ENCODE measurements at places on chromosomes 5 and 9.

- ATAC-seq = no peak
Observed at GRCh38 chr5:53406630-53407316, 73.7 kb upstream of the FST start.

DNA sequence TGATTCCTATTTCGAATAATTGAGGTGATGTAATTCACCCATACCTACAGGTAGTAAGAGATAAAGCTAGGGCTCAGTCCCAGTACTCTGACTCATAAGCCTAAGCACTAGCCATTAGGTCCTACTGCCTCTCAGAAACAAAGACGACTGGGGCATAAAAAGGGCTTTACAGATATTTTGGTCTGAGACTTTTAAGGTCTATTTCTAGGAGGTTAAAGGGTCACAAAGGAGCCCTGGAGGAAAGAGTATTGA, 69.8 kb downstream of the SGCD start:
- ATAC-seq = no peak

DNA sequence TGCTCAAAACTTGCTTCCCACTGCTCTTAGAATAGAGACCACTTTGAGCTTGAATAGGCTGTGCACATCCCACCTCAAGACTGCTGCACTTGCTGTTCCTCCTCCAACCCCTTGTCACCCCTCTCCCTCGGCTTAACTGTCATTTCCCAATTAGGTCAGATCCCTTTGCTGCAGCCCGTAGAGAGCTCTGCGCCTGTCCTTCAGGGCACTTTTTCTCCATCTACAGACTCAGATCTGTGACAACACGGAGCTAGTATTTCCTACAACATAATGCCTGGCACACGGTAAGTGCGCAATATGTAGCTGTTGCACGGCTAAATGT, 485 bp upstream of the HABP4 start:
- ATAC-seq = no peak

DNA sequence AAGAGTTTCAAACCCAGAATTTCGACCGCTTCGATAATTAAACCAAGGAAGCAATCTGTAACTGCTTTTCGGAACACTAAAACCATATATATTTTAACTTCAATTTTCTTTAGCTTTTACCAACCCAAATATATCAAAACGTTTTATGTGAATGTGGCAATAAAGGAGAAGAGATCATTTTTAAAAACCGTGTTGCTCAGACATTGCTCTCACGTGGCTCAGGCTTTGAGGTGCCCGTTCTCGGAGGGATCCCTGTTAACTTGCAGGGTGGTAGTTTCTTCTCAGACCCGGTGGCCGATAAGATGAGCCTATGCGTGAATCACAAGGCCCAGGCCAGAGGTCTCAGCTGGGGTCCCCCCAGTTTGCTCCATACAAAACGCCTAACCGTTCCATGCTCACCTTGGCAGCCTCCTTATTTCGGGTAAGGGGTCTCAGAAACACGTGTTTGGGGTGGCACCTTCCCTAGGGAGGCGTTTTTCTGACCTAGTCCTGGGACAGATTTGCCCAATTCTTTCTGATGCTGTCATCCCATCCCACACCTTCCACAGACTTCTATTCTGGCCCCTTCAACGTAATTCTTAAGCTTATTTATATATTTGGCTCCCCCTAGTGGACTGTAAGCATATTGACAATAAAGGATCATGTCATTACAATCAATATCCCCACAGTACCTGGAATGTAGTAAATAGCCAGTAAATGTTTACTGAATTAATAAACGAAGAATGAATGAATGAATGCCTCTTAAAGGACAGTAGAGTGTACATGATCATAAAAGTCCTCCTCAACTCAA, 48.1 kb downstream of the THBS4 start:
- peak; percentile 69 for ATAC-seq

DNA sequence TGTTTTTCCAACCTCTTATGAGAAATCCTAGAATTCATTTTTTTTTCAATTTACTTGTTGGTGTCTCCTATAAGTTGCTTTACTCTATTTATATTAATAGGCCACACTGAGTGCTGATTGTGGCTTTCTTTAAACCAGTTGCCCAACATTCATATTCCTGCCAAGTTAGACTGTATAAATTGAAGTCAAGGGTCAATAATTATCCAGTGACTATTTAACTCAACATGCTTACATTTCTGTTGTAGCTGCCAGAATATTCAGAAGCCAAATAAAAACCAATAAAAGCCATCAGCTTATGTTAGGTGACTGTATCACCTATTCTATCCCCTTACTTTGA, 169.0 kb downstream of the PTPRD start:
- ATAC-seq = no peak

DNA sequence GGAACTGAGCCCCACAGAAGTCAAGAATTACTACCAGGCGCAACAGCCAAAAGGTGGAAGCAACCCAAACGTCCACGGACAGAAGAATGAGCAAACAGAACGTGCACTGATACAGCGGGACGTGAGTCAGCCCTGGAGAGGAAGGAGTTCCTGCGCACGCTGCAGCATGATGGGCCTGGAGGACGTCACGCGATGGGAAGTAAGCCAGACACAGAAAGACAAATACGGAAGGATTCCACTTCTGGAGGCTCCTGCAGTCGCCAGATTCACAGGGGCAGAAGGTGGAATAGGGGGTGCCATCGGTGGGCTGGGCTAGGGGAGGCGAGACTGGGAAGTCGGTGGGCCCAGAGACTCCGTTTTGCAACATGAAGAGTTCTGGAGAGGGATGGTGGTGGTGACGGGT, 80.3 kb upstream of the PHYKPL start:
- no peak for ATAC-seq

- ATAC-seq = no peak
Observed at GRCh38 chr5:44862808-44863207, 54.1 kb downstream of the MRPS30 start.

DNA sequence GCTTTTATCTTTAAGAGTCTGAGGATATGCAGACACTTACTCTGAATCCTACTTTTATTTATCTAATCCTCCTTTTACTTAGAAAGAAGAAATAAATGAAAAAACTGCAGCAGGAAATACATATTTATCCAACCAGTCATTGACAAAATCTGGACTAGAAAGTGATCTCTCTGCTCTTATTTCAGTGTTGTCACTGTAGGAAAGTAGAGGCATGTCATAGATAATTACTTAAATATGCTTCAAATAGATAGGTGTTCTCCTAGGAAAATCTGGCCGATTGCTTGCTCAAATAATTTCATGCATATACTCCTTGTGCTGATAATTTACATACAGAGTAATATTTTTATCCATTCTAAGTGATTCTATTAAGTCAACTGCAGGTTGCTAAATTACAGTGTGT, 2001.9 kb upstream of the C9orf72 start:
- no peak for ATAC-seq

DNA sequence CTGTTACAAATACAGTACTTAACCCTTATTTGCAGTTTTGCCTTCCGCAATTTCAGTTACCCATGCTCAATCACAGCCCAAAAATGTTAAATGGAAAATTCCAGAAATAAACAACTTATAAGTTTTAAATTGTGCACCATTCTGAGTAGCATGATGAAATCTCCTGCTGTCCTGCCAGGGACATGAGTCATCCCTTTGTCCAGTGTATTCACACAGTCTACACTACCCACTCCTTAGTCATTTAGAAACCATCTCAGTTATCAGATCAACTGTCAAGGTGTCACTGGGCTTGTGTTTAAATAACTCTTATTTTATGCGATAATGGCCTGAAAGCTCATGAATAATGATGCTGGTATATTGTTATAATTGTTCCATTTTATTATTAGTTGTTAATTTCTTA, 95.8 kb downstream of the PLCXD3 start:
- no peak for ATAC-seq

DNA sequence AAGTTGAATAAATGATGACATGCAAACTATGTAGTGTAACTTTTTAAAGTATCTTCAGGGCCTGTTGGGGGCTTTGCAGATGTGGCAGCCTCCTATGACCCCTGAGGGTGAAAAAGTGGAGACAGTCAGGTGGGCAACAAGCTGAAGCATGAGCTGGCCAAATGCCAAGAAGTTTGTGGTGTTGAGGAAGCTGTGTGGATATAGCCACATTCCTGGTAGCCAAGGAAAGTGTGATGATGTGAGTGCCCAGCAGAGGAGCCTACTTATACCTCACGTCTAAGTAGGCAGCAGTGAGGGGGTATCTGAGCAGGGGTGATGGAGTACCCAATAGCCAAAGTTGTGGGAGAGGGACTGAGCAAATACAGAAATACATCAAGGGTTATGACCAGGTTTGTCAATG, 621.2 kb upstream of the CDH6 start:
- ATAC-seq = no peak

DNA sequence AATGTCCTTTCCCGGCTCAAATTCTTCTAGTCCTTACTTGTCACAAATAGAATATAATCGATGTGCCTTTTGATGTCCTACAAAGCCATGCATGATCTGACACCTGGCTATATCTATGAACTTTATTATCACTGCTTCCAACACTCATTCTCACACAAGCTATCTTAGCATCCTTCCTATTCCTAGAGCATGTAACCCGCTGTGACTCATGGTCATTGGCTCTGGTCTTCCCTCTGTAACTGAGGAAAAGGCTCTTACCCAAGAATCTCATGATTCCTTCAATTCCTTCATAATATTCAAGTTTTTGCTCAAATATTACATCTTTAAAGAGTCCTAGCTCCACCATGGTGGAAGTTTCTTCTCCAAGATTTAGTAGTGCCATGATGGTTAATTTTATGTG, 480.0 kb upstream of the PAPPA start:
- no peak for ATAC-seq

- ATAC-seq = no peak
Observed at GRCh38 chr5:130316971-130317680, 412.9 kb downstream of the CHSY3 start.

GRCh38 chr9:134626571-134627416, 14.8 kb upstream of the COL5A1 start:
- no peak for ATAC-seq

DNA sequence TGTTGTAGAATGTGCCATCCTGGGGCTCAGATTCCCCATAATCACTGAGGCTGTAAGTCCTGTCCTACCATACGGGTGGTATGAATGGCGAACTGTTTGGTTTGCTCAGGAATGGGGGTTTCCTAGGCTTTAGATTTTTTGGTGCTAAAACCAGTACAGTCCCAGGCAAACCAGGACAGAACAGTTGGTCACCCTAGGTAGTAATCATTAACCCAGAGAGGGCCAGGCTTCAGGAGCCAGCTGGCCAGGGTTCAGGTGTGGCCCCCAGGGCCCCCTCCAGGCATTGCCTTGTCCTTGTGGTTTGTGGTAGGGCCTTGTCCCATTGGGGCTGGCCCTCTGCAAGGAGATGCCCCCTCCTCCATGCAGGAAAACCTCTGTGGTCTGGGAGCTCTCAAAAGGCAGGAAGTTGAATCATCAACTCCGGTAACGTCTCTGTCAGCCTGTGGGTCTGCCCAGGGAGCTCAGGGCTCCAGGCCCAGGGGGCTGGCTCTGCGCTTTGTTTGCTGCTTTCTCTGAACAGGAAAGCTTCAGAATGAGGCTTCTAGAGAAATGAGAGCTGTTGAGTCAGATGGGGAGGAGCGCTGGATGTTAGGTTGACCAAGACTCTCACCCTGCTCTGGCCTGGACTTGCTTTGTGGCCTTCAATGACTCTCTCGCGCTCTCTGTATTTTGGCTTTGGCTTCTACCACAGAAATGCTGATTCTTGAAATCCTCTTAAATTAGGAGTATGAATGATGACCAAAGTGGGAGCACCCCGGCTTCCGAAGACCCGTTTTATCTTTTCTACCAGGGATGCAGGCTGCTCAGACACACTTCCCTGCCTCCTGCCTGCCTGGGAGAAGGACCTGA, 22.2 kb upstream of the JADE2 start:
- peak; percentile 89 for ATAC-seq

DNA sequence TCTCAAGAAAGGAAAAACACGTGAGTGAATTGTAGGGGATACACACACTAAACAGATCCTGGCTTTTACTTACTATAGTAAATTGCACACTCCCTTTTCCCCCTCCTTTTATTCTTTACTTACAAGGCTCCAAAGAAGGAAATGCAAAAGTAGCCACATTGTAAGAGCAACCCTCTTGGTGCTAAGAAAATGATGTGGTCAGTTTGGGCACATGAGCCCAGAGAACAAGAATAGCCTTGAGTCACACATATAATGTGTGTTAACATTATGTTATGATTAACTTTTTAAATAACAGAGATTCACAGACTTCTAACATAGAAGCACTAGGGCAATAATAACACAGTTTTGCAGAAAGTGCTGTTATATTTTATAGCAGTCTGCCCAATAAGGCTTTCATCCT, 48.5 kb downstream of the PCSK5 start:
- no peak for ATAC-seq

GRCh38 chr5:107310181-107310580, 360.6 kb downstream of the EFNA5 start:
- no peak for ATAC-seq

- no peak for ATAC-seq
Observed at GRCh38 chr9:82184524-82184923, 196.0 kb downstream of the SPATA31D1 start.

GRCh38 chr5:152332716-152333460, 72.2 kb downstream of the NMUR2 start:
- ATAC-seq = no peak

DNA sequence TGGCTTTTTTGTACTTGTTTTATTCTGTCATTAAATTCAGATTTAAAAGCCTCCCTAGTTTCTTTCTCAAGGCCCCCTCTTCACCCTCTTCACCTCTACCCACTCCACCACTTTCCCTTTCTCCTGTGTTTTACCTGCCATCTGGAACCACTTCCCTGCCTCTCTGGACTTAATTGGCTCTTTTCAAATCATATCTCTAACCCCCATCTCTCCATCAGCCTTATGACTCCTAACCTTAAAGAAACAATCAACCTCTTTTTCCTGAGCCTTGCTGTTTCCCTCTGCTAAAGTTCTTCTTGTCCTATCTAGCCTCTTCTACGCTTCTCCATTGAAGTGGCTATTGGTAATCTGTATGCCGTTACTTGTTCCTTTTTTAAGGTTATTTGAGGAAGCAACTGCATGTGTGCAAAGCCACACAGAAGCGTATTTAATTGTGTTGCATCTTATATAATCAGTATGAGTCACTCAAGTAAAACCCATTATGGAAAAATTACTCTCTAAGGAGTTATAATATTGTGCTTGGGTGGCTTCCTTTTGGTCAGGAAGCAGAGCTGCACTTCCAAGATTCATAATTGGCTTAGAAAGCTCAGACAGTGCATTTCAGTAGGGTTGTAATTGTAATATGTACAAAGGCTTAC, 653.6 kb upstream of the ITGA1 start:
- no peak for ATAC-seq

GRCh38 chr5:66312266-66312665, 168.2 kb downstream of the SREK1 start:
- ATAC-seq = no peak

DNA sequence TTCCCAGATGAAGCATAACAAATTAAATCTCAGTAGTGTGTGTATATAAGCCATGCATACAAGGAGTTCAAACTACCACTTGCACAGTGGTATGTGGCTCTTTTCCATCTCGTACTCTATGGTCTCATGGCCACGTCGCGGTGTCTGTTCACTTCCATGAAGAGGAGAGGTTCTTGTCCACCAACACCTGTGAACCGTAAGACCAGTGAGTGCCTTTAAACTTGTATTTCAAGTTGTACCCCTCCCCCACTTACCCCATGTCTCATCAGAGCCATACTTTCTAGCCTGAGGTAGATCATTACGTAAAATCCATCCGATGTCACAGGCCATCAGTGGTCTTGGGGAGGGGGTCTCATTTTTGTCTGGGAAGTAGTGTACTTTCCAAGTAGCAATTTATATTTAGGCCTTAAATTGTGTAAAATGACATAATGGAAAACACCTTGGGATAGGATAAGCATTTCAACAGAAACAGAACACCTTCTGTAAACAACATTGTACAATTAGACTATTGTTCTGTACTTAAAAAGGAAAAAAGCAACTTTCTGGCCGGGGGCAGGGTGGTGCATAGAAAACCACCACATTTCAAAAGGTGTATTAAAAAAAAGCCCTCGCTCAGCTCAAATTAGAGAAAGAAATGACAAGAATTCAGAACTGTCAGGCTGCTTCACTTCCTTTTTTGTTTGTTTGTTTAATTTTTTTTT, 163.0 kb downstream of the SMARCA2 start:
- ATAC-seq = no peak

Data from activated CD4-positive, CD25-positive, alpha-beta regulatory T cell treated with anti-CD3 and anti-CD28 coated beads, Interleukin-2, amount 50 U/mL, for 24 hours (primary cell).